ENCODE measurements at places on chromosomes 7 and 10.

DNA sequence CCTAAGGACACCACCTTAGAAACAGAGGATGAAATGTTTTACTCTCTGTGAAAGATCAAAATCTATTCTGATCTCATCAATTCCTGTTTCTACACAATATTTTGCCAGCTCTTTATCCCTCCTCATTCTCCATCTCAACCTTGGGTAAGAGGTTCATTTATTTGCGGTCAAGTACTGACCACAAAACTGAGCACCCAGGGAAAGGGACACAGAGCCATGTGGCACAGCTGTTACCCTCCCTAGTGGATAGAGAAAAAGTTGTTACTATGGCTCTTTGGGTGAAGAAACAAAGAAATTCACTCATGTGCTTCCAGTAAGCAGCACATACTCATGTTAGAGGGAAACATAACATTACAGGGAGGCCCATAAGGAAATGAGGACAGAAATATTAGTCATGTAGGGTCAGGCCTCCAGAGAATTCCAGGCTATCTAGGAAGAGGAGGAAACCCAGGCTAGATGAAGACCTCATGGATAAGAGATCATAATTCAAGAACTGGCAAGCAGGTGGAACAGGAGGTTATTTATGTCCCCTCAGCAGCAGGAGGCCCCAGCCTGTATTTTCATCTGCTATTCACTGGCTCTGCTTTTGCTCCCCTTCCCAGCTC, 114.5 kb downstream of the ATE1 start:
- DNase-seq = no peak

- DNase-seq = no peak
Measured at GRCh38 chr10:125217990-125218675, 57.8 kb upstream of the CTBP2 start.

GRCh38 chr7:115208710-115209560, 287.0 kb downstream of the MDFIC start:
- DNase-seq = no peak

DNA sequence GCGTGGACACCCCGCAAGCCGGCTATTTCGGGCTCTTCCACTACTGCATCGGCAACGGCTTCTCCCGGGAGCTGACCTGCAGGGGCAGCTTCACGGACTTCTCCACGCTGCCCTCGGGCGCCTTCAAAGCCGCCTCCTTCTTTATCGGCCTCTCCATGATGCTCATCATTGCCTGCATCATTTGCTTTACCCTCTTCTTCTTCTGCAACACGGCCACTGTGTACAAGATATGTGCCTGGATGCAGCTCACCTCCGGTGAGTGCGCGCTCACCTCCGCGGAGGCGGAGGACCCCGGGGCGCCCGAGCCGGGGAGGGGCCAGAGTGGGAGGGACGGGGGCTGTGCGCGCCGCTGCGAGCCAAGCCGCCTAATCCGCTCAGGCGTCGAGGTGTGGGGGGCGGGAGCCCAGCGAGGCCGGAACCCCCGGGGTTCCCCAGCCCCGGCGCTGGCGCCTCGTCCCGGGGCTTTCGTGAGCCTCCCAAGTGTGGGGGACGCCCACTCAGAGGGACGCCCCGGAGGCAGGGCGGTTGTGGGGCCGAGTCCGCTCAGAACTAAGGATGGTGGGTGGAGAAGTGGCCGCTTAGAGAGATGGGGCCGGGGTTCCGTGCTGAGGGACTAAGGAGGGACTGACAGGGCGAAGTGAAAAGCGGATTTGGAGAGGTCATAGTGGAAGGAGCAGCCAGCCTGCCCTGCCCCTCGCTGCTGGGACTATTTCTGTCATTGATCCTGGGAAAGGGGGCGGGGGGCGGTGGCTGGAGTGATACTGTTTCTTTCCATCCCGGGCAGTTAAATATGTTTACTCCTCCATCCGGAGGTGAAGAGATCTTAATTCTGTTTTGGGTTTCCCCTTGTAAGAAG, 795 bp downstream of the LHFPL3 start:
- DNase-seq = no peak

DNA sequence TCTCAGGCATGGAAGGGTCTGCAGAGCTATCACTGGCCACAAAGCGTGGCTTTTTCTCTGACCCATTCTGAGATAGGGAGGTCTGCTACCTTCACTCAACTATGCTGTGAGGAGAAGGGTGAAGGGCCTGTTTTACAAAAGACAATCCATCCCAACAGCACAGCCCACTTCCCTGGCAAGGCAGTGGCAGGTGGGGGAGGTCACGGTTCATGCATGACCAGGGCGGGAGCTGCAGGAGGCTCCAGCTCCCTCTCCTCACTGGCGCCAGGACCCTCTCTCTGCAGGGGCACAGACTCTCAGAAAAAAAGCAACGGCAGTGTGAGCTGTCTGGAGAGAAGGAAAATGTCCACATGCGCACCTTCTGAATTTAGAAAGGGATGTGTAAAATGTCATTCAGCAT, 28.5 kb downstream of the GRB10 start:
- DNase-seq = no peak

DNA sequence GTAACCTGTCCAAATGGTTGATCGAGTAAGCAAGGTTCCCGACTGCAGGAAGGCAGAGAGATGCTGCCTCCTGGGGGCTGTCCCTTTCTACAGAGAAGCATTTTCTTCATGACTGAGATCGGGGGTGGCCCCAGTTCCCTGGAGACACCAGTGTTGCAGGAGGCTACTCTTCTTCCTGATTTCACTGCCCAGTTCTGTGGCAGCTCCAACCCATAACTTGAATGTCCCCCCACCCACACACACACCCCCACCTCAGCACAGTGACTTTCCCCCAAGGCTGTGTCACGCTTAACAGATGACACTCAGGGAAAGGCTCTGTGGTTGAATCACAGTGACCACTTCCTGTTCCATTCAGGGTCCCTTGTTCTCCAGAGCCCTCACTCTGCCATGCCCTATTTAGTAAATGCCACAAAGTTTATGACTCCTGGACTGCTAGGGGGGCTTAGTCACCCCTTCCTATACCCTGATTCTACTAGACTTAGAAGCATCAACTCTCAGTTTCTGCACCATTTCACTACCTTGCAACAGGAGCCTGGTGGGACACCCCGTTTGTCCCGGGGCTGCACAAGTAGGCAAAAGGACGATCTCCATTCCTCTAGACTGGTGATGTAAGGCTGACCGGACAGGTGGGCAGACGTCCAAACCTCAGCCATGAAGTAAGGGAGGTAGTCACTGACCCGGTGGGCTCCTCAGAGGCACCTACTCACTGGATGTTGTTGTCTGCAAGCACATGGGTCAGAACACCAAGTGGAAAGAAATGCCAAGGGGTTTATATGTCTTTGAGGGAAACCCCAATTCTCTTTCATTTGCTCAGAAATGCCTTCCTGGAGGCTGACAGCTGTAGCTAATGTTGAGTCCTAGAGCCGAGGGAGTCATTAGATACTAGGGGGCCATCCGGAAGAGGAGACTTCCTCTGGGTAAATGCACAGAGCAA, 31.3 kb upstream of the SMC3 start:
- DNase-seq = peak; percentile 48

GRCh38 chr7:134890246-134891240, 95.8 kb upstream of the AGBL3 start:
- no peak for DNase-seq

DNA sequence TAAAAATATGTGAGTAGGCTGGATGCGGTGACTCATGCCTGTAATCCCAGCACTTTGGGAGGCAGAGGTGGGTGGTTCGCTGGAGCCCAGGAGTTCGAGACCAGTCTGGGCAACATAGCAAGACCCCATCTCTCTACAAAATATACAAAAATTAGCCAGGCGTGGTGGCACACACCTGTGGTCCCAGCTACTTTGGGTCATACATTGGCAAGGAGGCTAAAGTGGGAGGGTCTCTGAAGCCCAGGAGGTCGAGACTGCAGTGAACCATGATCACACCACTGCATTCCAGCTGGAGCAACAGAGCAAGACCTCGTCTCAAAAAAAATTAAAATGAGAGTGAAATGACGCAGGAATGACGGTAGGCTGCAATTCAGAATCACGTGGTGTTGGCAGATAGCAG, 64.7 kb upstream of the SH2B2 start:
- DNase-seq = no peak

DNA sequence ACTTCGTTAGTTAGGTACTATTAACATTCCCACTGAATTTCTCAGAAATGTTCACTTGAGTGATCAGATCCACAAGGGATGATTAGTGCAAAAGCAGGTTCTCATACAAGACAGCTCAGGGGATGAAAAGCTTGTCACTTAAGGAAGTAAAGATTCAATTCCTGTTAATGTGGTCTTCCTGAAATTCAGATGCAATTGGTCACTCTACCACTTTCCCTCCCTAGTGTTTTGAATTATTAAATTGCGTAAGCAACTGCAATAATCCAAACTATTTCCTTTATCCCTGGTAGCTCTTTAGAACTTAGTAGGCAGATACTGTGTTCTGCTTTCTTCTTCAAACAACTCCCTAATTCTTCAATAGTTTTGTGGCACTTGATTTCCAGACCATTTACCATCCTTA, 121.4 kb downstream of the MAGI2 start:
- no peak for DNase-seq
